Body of pancreas (tissue), 4 donors: ENCODE measurements at places on chromosomes 2 and 18.
A peak's percentile ranks its signal among the peaks of the same experiment; 100 is the strongest.

DNA sequence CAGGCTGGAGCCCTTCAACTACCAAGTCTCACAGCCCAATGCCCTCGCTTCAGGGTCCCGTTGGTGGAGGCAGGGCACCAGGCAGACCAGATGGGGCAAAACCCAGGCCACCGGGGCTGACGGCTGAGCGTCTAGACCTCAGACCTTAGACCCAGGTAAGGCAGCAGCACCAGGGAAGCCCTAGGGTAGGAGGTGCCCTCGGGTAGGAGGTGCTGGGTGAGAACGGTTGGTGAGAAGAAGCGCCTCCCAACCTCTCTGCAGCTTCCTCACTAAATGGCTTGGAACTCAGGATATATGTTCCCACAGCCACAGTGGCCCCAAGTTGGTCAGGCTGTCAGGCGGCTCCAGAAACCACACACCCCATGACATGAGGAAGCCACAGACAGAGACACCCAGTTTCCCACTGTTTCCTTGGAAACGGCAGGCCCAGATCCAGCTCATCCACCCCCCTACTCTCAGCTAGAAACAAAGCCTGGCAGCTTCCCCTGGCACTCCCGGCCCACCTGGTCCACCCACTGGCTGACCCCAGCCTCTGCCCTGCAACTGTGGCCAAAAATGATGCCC, 13.1 kb upstream of the MLPH start:
- DNase-seq, result no peak

GRCh38 chr18:36012891-36013290, 40.4 kb downstream of the RMP24 start:
- no peak for DNase-seq

GRCh38 chr2:69514406-69514805, 77.2 kb upstream of the NFU1 start:
- peak; percentile 30 for DNase-seq

- no peak for DNase-seq
These were observed 1.8 kb upstream of the RAB31 start for GRCh38 chr18:9706081-9706935.

DNA sequence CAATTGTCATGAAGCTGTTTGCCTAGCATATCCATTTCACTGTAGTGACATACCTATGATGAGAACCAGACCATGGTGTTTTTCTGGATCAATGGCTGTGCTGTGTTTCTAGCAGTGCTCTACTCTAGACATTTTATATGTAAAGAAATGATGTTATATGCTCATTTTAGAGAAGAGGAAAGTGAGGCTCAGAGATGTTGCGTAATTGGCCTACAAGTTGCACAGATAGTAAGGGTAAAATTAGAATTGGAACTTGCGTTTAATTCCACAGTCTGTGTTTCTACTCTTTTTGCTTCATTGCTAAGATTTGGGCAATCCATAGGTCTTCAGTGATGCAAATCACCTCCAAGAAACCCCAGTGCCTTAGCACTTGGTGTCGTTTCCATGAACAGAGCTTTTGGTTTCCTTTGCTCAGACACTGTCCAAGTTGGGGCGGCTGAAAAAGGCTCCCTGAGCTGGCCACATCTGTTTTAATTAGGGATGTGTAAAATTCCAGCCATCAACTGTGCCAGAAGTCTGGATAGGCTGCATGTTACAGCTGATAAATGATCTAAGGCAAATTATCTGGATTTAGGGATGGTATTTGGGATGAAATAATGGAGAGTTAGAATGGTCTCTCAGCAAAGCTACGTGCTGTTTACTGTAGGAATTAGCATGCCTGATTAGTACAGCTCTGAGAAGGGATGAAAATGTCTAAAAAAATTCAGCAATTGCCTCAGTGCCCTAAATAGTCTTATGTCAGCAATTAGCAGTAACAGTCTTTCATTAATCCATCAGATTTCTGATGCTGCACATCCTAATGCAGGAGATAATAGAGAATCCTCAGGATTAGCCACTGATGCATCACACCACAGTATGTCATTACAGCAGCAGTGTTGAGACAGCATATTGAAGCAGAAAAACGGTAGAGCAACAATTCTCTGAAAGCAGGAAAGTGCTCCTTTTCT, 65.3 kb downstream of the PTPRM start:
- no peak for DNase-seq

DNA sequence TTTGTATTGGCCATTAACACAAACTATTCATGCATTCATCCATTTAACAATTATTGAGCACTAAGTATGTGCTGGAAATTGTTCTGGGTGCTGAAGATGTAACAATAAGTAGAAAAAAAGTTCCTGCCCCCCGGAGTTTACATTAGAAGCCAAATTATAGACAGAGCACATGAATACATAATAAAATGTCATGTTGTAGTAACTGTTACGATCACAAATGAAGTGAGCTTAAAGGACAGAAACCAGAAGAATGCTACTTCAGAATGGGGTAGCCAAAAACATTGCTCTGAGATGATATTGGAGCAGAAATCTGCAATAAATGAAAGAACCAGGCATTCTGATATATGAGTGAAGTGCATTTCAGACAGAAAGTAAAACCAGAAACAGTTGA, 256.0 kb upstream of the SETBP1 start:
- DNase-seq, result no peak

- no peak for DNase-seq
These were observed 721.1 kb downstream of the DPP10 start for GRCh38 chr2:115163572-115163971.

DNA sequence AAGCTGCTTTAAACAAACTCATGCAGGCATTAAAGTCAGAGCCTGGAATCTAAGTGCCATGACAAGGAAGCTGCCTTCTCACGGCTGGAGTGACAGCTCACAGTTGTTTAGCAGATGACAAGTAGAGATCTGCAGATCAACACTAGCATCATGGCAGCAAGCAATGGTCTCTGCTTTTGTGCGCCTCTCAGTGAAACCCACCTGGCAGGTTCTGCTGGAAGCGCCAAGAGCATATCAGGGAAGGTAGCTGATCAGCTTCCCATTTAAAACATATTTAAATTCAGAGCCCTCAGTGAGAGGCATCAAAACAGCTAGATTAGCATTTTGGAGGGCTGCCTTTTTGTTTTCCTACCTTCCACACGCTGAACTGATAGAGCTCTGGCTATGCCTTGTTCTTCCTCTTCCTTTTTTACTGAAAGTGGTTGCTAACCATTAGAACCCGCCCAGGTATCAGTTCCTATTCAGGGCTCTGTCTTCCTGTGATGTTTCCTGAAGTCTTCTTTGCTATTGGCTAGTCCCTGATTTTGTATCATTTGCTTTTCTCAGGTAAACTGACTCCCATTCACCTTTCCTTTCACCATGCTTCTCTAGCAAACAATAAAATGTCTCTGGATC, 70.8 kb downstream of the TMEM200C start:
- no peak for DNase-seq

DNA sequence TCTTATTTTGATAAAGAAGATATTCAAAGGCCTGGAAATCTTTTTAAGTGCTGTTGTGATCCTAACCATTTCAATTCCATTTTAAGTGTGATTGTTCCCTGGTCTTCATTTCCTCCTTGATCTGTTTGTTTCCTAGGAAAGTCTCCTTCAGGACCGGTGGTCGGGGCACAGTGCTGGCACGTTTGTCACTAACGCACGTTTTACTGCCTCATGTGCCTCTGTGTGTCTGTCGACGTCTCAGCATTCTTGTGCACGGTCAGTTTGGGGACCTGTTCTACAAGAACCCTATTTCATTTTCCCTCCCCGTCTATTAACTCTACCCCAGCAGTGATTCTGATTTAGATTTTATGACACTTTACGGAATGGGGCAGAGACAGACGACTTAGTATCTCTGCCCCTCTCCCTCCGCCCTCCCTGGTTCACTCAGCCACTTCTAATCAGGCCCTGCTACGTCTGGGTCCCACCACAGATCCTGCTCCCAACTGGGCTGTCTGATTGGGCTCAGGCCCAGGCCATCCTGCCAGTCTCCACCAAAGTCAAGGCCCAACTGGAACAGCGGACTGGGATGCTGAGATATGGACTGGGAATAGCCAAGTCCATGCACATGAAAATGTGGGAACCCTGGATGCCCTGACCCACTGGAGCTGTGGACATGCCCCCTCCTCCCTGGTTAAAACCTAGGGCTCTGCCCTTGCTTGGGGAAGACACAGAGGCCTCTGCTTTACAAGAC, 95.6 kb downstream of the TWIST2 start:
- no peak for DNase-seq

DNA sequence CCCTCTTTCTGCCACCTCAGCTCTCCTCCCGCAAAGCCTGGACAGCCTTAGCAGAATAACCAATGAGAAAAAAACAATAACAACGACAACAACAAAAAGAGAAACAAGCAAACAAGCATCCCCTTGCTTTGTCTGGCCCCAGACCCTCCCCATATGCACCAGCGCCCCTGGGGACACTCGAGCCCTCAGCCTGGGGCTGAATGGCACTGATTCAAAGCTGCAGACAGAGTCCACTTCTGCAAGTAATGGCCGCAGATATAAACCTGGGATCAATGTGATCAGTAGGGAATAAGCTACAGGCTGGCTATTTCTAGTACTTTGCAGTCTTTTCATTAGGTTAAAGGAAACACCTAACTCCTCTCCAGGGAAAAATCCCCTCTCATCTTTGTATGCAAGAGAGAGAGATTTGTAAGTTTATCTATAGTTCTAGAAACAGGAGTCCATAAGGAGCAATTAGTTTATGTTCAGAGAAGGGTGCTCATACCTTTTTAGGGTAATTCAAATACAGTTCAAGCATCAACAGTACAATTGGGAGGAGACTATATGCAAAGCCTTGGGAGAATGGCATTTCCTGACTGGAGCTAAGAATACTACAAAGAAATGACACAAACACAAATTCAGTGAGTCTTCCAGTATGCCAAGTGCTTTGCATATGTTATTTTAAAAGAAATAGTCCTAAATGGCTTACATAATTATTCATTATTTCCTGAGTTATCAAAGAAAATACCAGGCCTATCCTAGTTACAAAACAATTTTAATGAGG, 122.3 kb upstream of the DDX18 start:
- DNase-seq, result no peak

GRCh38 chr2:127355407-127356008, 32.3 kb downstream of the MAP3K2 start:
- DNase-seq, result no peak

- DNase-seq, result no peak
These were observed 207.7 kb upstream of the COPS8 start for GRCh38 chr2:236877972-236878371.

DNA sequence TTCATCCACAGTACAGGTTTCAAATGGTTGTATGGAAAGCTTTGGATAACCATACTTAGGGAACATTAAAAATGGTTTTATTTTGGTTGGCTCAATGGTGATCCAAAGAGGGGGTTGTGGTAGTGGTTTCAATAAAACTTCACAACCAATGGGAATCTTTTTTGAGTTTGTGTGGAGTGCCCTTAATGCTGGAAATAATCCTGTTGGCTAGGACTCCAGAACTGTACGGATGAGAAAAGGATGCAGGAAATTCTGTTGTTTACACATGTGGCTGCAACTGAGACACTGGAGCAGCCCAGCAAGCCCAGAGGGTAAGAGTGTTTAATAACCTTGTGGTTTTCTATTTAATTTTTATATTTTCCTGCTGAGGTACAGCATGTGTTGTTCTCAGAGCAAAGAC, at the start of gene CCDC102B:
CCDC102B (plus strand) TSS at position 210 of the 400 bp plus-strand sequence. CDS start 38,684 bp downstream, outside the sequence.
- DNase-seq, result no peak

GRCh38 chr2:216768908-216769411, 73.6 kb upstream of the IGFBP5 start:
- DNase-seq, result no peak

DNA sequence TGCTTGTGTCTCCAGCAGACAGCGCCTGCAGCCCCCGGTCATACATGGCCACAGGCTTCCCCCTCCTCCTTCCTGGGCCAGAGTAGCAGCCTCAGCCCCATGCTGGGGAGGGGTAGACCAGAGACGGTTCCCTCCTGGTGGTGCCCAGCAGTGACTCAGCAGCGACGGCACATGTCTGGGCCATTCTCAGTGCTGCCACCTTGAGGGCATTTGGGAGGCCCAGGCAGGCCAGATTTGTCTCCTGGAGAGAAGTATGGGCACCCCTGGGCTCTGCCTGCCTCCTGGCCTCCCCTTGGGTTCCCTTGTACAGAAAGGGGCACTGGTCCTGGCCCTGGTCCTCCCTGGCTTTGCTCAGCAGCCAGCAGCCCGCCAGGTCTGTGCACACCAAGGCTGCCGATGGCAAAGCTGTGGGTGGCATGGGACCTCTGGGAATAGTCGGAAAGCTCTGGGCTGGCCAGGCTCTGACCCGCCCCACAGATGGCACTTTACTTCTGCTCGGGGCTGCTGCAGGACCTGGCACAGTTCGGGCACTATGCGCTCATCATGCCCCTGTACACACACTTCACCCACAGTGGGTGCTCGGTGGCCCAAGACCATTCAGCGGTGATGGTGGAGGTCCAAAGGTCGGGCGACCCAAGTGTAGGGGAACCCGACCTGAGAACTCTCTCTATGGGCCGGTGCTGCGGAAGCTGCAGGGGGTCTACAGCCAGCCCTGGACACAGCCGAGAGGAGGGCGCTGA, 11.4 kb upstream of the ALPI start:
- DNase-seq, result peak; percentile 62

- DNase-seq, result no peak
These were observed 14.3 kb downstream of the POLR2D start for GRCh38 chr2:127843677-127844076.

DNA sequence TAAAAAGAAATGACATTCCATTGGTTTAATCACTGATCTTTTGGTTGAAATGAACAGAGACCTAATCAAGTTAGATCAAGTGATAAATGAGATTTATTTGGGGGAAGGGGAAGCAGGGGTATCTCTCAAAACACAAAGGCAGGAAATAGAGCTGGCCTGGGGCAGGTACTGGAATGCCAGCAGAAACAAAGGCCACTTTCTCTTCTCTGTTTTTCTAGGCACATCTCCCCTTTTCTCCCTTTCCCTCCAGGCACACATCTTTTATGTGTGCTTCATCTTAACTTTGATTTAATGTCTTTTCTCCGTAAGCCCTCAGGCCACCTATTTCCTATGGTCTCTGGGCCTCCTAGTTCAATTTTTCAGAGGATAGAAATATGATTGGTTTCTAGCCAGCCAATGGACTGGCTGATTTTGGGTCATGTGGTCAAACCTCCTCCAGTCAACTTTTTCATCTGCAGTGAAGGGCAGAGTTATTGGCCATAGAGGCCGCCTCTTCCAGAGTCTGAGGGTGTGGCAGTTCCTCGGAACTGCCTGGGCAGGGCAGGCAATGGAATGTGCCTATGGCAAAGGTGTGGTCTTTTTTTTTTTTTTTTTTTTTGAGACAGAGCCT, 58.9 kb upstream of the FAM136A start:
- DNase-seq, result no peak

GRCh38 chr2:2148776-2149175, 182.3 kb downstream of the MYT1L start:
- no peak for DNase-seq
